Stimulated activated CD4-positive, alpha-beta T cell treated with anti-CD3 and anti-CD28 coated beads, Interleukin-4, amount 100 ng/mL, for 4 hours (primary cell): ENCODE measurements at places on chromosomes 12 and 14.
A peak's percentile ranks its signal among the peaks of the same experiment; 100 is the strongest.

DNA sequence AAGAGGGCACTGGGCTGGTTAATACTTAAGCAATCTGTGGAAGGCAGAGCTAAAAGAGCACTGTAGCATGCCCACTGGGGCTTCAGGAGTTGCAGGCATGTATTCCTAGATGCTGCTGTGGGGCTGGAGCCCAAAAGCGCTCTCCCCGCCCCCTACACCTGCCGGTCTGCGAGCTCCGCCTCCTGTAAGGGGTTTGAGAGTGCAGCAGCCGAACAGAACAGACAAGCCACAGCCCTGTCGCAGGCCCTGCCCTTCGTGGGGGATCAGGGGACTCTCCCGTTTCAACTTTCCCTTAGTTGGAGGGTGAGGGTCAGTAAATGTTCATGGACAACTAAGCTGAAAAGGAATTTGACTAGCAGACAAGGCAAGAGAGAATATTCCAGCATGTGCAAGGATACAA is 17.6 kb downstream of the SLC38A6 start:
- no peak for DNase-seq

DNA sequence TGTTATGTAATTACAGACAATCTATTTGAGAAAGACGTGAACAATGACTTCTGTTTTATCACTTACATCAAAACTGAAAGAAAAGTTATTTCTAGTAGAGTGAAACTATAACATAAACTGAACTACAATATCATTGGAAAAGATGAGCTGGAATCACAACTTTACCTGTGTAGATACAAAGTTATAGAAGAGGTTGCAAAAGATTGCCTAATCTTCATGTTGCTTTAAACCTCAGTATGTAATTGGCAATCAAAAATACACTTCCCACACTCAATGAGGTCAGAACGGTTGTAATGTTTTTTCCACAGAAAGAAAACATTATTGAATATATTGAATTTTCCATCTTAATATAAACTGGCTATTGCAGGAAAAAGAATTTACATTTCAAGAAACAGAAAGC is 37.7 kb upstream of the GXYLT1 start:
- DNase-seq = no peak

GRCh38 chr12:47969845-47970244 is 6.4 kb downstream of the TMEM106C start:
- DNase-seq = no peak

- DNase-seq = no peak
Observed at GRCh38 chr12:104501115-104501514, 44.4 kb downstream of the CHST11 start.

DNA sequence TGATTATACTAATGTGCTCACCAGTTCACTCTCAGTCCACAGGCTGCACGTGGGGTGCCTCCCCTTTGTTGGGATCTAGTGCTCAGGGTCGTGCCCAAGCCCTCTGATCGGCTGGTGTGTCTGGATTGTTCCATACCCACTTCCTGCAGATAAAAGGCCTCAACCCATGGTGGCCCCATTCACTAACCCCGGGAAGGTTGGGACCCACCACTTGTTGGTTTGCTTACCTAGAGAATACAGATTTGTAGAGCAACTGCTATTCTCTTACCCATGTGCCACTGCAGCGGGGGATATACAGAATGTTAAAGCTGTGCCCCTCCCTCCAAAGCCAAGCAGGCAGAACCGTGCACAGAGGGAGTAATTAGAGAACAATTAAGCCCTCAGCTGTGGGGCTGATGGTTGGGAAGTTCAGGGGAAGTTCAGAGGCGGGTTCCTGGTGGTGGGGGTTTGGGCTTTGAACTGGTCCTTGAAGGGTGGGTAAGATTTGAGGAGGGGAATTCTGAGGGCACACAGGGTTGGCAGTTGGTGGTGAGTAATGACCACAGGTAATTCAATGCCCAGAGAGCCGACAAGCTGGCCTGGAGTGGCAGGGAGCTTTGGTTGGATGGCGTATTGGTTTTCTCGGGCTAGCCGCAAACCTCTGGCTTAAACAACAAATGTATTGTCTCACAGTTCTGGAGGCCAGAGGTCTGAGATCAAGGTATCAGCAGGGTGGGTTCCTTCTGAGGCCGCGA is 68.8 kb downstream of the ADCK1 start:
- DNase-seq = no peak

- DNase-seq = peak; percentile 78
Observed at GRCh38 chr14:74712499-74713394, at the start of the genes AREL1 and FCF1. Gene AREL1, minus strand, starts transcription at chr14:74713080. Its CDS starts 27,465 bp downstream, at chr14:74685615. Gene FCF1, plus strand, starts transcription at chr14:74713144. Its CDS starts 54 bp downstream, at chr14:74713198.

GRCh38 chr12:752695-753610 is 574 bp downstream of the WNK1 start:
- peak; percentile 36 for DNase-seq
